ENCODE measurements at places on chromosomes 12 and 14. TPM values are rescaled to one million over a fixed set of nuclear protein-coding genes. Genes with fewer than 3 reads are reported as not detected.

Gene ATP2A2
- total RNA-seq = 129 TPM

Gene PSMA3
- 255 TPM for total RNA-seq

Gene IL23A
- total RNA-seq = 26.1 TPM

Gene REP15
- total RNA-seq = 3.6 TPM

Gene TNS2
- total RNA-seq = 6.7 TPM

DNA sequence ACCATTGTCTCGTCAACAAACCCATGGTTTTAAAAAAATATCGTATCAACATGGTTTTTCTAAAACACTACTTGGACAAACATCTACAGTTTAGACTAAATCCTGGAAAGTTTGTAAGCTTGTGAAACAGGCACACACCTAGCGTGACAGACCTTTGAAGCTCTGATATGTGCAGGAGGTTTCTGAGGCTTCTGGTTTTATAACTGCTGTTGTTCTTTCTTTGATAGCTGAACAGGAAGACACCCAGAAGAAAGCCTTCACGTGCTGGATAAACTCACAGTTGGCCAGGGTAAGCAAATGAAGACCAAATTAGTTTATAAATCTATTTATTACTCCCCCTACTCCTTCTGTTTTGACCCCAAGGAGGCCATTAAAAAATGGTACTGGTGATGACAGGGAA, 87.6 kb downstream of the SYNE2 start:
- no peak for DNase-seq

DNA sequence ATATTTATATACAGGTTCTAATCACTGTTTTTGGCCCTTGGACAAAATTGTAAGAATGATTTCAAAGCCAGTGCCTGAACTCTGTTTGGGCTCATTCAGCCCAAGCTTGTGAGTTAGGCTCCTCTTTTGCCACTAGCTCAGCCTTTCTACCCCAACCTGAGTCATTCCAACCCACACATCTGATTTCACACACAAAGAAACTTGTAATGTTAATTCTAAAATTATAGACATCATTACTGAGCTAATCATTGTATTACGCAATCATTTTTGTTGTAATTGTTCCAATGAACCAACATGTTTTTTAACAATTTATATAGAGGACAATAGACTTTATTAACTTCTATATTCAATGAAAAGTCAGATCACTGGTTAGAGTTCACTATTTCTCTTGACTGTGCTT, 441.1 kb downstream of the ETNK1 start:
- DNase-seq = no peak

- DNase-seq = no peak
Observed at GRCh38 chr12:98453492-98453891, 61.9 kb upstream of the TMPO start.

DNA sequence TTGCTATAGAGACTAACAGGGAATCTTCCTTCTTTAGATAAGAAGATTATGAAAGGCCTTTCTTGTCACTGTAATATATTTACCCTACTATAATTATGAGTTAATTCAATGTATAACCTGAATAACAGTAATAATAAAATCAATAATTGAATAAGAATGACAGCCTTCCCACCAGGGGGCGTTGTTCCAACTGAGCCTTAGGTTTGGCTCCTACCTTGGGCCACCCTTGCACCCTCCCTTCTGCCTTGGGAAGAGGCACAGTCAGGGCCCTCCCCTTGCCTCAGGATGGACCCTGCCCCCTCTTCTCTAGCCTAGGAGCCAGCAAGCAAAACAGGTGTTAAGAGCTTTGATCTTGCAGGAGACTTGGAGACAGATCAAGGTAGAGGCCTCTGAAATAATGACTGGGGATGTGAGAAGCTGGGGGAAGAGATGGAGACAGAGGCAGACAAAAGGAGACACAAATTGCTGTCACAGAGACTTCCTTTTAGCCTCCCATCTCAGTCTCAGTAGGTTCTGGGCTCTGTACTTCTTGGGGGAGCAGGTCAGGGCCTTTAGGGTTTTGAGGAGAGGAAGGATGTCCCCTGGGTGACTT, 40.1 kb upstream of the CISTR start:
- no peak for DNase-seq

- DNase-seq = no peak
Observed at GRCh38 chr14:87754520-87755223, 238.3 kb downstream of the GALC start.

DNA sequence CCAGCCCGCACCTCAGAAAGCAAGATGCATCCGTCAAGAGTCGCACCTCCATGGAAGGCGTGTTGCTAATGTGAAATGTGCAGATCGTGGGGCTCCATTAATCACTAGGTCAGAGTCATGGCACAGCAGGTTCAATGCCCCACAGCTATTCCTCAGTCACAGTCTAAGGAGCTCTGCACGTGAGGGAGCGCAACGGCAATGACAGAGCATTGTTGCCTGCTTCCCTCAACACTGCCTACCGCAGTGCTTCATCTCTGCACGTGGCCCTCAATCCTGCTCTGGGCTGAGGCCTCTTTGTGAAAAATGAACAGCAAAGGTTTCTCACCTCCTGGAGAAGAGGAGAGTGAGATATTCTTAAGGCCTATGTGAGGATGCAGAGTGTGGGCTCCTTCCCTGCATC, 995.2 kb upstream of the TMEM132C start:
- no peak for DNase-seq
